ENCODE measurements at places on chromosomes 13 and 19.
A peak's percentile ranks its signal among the peaks of the same experiment; 100 is the strongest.

- DNase-seq = no peak
Observed at GRCh38 chr13:97569841-97570240, 135.9 kb downstream of the RAP2A start.

GRCh38 chr13:30722361-30722760 lies 13.0 kb upstream of the ALOX5AP start:
- DNase-seq = no peak

GRCh38 chr13:38399535-38399934 lies 49.9 kb downstream of the UFM1 start:
- DNase-seq = no peak

DNA sequence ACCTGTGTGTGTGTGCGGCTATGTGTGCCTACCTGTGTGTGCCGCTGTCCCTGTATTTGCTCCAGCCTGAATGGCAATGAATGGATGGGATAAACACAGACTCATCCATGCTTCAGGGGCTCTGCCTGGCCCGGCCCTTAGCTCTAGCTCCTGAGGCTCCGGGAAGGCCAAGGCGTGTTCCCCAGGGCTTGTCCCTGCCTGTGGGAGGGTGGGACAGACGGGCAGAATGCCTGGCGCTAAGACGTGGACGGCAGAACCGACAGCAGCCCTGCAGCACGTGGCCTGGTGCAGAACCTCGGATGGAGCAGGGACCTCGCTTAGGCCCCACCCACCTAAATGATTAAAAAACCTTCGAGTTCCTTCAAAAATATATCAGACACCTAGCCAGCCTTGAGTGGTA lies 57.8 kb upstream of the C13orf46 start:
- DNase-seq = peak; percentile 40

DNA sequence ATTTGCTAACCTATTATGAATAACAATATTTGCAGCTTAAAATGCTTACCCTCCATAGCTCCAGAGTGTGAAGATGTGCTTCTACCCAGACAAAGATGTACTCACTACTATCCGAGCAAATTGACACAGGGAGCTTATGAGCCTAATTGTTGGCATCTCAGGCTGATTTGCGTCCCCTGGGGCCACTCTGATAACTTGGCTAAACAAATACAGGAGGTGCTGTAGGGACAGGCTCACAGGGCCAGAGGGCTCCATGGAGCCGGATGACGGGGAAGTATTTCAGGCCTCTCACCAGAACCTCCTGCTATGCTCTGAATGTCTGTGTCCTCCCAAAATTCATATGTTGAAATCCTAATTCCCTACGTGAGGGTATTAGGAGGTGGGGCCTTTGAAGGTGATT lies 26.7 kb upstream of the C19orf12 start:
- no peak for DNase-seq

GRCh38 chr13:25678398-25678797 lies 306.6 kb downstream of the ATP8A2 start:
- no peak for DNase-seq

GRCh38 chr19:47886010-47886559 lies at the start of gene SULT2A1:
TSS of gene SULT2A1 (minus strand) at chr19:47886315. CDS start at chr19:47886257, 58 bp downstream.
- DNase-seq = no peak

GRCh38 chr19:49857061-49857837 lies 6.3 kb downstream of the PTOV1 start:
- DNase-seq = no peak

- no peak for DNase-seq
Observed at GRCh38 chr19:27759896-27760295, 1453.1 kb downstream of the UQCRFS1 start.

GRCh38 chr13:82947683-82948082 lies 934.6 kb downstream of the SLITRK1 start:
- DNase-seq = no peak

GRCh38 chr13:50033725-50034124 lies 18.5 kb downstream of the KCNRG start:
- peak; percentile 64 for DNase-seq

DNA sequence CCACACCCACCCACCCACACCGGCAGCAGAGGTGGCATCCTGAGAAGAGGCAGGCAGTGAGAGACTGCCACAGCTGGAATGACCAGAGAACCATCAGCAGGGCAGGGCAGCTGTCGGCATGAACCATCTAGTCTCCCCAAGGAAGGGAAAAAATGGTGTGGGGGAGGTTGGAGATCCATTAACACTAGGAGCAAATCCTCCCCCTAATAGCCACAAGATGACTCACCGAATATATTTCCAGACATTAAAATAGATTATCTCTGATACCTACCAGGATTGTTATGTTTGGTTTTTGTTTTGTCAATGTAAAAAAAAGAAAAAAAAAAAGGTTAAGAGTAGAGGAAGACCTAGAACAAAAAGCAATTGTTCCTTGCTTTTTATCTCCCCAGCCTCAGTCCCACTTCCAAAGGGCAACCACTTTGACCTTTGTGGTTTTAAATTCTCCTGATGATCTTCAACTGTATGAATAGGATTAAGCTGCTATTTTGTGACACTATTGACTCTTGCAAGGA lies 34.2 kb downstream of the THSD1 start:
- peak; percentile 71 for DNase-seq

DNA sequence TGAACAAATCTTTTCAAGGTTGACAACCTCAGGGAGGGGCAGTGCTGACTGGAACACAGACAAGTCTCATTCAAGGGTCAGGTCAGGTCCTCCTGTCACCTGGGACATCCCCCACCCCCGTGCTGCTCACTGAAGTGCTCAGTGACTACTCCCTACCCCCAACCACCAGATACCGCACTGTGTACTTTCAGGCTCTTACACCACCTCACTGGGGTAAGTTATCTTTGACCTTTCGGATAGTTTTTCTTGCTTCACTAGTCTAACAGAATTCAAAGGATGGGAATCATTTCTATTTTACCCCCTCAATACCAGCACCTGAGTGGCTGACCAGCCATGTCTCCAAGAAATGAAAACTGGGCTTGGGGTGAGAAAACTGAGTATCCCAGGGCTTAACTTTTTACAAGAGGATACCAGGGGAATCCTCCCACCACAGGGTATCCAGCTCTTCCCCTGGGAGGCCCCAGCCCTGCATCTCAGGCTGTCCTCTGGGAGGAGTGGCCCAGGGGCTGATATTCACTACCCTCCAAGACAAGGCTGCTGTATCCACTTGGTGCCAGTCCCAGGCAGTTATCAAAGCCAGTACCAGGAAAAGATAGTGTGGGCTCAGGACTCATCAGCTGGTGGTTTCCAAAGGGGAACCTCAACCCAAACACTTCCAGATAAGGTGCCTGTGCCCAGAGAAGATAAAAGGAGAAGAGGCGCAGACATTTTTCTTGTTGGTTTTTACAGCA lies 2.1 kb downstream of the ZNF563 start:
- DNase-seq = no peak

DNA sequence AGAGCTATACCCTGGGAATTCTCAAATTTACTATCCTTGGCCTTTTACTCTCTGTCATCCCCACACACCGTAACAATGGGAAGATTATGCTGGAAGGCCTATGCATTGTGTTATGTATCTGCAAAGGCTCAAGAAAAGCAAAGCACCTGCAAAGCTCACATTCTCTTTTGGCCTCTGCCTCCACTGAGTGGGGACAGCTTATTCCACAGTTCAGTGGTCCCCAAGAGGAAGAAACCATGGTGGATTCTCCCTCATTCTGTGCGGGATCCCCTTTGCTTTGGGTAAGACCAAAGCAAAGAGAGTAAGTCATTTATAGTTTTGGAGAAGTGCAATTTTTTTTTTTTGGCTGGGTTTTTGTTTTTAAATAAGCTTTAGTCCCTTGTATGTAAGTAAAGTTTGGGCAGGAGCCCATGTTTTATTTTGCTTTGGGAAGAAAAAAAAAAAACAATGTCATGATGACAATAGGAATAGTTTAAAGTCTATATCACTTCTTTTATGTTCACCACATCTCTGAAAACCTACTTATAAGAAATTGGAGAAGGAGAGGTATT lies 530.6 kb downstream of the FGF9 start:
- no peak for DNase-seq

GRCh38 chr13:28890712-28891111 lies 70.6 kb downstream of the MTUS2 start:
- no peak for DNase-seq

DNA sequence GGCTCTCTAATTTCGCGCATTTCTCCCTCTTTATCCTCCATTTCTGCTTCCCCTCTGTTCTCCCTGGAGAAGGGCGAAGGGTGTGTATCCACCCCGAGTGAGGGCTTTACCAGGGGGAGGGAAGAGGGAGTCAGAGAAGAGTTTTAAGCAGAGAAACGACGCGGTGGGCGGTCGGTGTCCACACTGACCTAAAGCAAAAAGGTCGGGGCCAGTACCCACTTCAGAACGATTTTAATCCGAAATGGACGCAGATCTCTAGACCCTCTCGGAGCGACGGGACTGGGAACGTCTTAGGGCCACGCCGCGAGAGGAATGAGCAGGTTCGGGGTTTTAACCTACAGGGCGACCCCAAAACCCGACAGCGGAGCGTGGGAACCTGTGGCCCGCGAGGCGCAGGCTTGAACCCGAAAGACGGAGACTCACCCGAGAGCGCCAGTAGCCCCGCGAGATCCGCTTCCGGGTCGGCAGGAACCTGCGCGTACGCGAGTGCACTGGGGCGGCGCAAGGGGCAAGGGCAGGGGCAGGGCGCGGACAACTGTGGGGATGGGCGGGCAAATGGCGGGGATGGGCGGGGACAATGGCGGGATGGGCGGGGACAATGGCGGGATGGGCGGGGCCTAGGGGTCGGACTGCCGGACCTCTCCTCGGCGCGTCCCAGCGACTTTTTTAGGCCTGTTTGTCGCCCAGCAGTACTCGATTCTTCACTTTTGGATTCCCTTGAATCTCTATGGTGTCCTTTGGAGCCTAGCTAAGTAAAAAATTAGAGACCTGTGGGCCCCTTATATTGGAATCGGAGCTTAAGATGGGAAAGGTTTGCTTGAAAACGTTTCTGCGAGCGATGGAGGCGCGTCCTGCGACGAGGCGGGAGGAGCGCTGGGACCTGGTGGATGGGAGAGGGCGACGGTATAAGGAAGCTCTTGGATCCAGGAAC lies at the start of gene ZNF677:
ZNF677 (minus strand) TSS at position 463 of the 931 bp plus-strand sequence. CDS start 3,323 bp downstream, outside the sequence.
- DNase-seq = peak; percentile 83

DNA sequence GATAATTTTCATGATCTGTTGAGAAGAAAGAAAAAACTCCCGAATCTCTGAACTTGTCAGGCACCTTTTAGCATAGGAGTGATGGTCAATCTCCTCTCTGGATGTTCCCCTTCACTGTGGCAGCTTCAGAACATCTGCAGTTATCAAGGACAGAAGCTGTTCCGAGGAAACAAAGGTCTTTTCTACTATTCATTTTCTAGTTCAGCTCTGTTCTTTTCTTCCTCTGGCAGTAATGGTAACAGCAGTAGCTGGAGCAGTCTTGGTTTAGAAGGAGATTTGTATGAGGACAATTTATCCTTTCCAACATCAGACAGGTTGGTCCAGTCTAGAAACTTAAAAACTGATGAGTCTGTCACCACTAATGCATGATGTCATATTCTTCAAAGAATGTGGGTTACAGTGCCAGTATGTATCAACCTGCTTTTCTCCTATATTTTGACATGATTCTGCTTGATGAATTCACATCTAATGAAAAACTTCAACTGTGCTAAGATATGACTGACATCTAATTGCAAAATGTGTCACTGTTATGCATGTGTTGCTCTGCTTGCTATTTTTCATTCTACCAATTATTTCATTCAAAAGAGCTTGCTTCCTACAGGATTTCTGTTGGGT lies 41.0 kb downstream of the AKAP11 start:
- no peak for DNase-seq

DNA sequence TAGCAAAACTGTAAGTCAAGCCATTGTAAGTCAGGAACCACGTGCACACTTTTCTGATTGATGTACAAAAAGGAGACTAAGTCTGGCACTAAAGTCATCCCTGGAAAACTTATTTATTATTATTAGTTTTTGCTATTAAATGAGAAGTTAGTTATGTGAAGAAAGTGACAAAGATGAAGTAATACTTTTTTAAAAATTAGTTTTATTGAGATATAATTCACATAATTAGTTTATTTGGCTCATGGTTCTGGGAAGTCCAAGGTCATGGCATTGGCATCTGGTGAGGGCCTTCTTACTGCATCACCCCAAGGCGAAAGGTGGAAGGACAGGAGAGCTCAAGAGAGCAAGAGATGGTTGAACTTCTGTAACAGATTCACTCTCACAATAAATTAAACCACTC lies 36.9 kb downstream of the GARRE1 start:
- no peak for DNase-seq

DNA sequence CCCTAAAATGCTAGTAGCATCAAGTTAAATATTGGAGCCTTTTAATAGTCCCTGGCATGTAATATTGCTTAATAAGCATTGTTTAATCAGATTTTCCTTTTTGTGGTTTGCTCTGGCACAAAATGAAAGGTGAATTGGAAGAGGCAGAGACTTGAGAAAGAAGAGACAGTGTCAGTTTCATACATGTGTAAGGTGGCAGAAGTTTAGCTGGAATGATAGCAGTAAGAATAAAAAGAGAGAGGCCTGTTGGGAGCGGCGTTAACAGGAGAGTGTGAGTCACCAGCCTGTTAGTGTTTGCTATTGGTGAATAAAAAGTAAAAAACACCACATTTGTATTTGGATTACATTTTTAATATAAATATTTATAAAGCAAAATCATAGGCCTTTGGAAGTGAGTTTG lies 145.3 kb downstream of the PDS5B start:
- peak; percentile 18 for DNase-seq

- DNase-seq = no peak
Observed at GRCh38 chr13:93715866-93716265, 489.3 kb downstream of the GPC6 start.

- DNase-seq = no peak
Observed at GRCh38 chr19:2656533-2656932, 46.0 kb downstream of the GNG7 start.

DNA sequence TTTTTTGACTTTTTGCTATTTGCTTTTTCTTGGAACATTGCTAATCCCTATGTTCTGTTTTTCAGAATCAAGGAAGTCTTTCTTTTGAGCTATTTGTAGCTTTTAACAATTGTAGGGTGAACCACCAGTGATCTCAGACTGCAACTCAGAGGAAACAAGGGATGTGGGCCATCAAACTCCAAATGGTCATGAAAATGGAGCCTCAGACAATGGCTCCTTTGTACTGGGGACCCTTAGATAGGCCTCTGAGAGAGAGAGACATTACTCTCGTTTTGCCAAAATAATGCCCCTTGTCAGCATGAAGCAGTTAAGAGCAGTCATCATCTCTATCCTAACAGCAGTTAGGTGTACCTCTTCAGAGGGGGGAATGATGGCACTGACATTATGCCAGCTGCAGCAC lies 56.4 kb upstream of the GJB6 start:
- DNase-seq = no peak

DNA sequence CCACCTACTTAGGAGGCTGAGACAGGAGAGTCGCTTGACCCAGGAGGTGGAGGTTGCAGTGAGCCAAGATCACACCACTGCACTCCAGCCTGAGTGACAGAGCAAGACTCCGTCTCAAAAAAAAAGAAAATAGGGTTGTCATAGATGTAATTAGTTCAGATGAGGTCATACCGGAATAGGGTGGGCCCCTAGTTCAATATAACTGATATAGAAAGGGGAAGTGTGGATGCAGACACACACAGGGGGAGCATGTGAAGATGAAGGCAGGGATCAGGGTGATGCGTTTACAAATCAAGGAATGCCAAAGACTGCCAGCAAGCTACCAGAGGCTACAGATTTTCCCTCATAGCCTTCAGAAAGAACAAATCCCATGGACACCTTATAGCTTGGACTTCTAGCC lies 24.3 kb upstream of the EEF1AKMT1 start:
- DNase-seq = no peak

- no peak for DNase-seq
Observed at GRCh38 chr13:40148101-40148500, 492.6 kb downstream of the COG6 start.

- no peak for DNase-seq
Observed at GRCh38 chr13:110648146-110648819, 32.9 kb downstream of the NAXD start.

All from fibroblast of the aortic adventitia (primary cell).